ENCODE measurements at places on chromosomes 5 and 9.

DNA sequence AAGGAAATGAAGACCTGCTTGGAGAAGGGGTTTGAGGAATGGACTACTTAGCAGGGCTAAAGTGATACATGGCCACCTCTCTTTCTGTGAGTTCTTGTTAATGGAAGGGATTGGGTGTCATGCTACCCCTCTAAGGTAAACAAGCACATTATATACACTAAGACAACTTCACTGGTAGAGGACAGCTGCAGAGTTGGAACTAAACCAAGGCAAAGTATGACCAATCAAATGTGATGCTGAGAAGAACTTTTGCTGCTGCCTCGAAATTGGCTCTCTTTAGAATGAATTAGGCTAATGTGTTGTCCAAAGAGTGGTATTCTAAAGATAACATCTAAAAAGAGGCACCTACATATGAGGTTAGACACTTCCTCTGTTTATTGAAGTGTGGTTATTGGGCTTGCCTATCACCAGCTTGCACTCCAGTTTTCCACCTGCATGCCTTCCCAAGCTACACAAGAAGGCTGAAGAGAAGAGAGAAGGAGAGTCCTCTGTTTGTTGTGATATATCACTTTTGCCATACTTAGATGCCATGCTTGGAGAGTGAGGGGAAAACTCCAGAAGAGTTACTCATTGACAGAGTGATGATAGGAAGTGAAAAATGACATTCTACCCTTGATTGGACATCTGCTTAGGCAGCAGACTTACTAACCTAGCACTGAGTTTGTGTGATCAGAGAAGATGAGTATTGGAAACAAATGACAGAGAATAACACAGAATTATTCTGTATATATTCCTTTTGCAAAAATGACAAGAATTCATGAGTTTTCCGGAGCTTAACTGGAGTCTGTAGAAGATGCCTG lies 536.1 kb downstream of the ZNF608 start:
- DNase-seq: no peak

DNA sequence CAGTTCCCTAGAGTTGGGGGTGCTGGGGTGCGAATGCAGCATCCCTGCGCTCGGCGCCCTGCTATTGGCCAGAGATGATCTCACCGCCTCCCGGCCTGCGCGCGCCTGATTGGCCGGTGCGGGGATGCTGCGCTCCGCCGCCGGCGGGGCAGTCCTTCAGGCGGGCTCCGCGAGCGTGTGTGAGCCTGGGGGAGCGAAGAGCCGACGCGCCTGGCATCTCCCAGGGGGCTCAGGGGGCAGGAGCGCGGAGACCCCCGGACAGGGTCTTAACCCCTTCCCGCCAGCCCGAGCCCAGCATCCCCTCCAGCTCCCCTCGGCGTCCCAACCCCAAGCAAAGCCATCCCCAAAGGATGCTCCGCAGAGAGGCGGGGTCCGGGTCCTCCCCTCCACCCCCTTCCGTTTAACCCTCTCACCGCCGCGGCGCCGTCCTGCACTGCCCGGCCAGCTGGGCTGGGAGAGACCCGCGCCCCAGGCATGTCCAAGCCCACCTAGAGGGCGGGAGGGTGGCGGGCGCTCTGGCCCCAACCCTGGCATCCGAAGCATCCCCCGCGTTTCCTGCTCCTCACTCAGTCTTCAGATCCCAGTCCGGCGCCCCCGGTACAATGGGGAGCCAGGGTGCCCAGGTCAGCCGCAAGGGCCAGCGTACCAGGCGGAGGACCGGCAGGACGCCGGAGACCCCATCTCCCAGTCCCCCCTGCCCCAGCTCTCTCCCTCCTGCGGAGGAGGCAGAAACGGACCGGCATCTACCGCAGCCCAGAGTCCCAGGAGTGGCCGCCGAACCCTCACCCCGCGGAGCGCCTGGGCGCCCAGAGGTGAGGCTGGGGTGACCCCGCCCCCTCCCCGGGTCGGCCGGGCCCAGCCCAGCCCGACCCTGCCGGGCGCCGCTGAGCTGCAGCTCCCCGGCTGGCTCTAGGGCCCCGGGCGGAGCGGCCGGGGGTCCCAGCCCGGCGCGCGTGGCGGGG lies 19.3 kb upstream of the TOR2A start:
- DNase-seq: no peak

GRCh38 chr5:102249381-102249780 lies 46.7 kb downstream of the SLCO4C1 start:
- DNase-seq: no peak

- DNase-seq: no peak
These were observed 122.8 kb downstream of the ATPSCKMT start for GRCh38 chr5:10126900-10127299.

DNA sequence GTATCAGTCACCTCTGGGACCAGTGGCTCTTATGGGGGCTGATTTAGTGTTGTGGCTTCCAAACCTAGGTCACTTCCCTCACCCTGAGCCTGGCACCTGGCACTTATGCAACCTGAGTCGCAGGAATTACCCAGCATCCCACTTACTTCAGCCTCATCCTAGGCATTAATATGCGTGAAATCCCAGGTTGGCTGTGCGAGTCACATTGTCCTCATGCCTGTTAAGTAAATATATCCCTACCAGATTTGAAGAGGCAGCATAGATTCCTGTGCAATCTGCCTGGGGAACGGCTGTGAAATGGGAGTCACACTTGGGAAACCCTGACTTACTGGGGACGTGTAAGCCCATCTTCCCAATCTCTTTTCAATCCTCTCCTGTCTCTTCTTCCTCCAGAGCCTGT lies 42.7 kb upstream of the AKNA start:
- DNase-seq: no peak

DNA sequence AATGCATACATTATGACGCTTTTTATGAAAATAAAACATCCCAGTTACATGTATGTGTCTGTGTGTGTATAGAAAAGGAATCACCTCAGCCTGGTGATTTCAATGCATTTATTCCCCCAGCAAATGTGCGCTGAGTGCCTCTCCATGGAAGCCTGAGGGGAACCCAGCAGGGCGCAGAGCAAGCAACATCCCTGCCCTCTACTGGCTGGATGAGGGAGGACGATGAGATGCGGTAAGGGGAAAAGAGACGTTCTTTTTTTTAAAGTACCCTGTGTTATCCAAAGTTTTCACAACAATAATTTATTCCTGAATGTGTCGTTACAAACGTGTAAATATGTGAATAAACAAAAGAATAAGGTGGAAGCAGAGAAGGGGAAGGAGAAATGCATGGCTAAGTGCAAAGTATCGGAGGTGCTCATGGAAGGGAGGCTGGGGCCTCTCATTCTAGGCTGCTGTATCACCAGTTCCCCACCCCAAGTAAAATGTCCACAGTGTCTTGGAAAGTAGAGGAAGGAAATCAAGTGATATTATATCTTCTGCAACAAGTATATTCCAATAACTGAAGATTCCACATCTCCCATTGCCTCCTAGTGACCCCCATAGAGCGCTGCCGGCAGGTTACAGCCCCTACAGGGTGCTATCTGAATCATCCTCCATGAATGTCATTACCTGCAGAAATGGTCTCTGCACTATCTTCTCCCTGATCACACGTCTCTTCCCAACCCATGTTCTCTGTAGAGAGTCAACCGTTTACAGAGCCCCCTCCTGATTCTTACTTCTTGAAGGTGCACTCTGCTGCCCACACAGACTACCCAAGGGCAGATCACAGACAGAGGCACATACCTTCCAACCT lies 13.0 kb upstream of the ABLIM3 start:
- no peak for DNase-seq

DNA sequence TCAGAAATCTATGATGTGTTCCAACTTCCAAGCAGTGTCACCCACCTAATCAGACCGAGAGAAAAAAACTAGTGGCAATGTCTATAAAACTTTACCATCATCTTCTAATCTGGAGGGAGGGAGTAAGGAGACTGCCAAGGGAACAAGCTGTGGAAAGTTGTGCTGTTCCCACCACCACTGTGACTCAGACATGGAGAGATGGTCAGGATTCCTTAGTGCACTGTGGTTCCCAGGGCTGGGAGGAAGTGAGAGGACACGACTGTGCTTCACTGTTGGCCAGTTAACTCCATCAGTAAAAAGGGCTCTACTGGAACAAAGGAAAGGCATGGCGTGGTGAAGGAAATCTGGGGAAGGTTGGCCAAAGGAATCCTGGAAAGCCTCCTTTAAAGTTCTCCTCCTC lies 18.8 kb downstream of the TICAM2 start:
- no peak for DNase-seq

- DNase-seq: peak; percentile 7
These were observed 23.4 kb downstream of the CORO2A start for GRCh38 chr9:98168941-98169488.

DNA sequence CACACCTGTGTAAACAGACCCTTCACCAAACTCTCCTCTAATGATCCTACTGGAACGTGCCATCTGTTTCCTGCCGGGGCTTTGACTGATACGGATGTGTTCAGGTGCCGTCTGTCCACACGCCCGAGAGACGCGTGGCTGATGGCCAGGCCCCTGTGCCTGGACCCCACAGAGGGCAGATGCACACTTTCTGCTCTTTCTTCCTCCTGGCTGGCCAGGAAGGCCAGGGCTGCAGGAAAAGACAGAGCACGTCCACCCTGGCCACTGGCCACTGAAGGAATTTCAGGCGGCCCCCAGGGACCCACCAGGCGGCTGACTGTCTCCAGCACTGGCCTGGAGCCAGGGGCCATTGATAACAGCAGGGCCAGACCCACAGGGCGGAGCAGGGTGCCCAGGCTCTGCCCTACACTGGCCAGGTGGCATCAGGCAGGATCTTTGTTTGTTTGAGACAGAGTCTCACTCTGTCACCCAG lies 3.6 kb upstream of the ENG start:
- no peak for DNase-seq

DNA sequence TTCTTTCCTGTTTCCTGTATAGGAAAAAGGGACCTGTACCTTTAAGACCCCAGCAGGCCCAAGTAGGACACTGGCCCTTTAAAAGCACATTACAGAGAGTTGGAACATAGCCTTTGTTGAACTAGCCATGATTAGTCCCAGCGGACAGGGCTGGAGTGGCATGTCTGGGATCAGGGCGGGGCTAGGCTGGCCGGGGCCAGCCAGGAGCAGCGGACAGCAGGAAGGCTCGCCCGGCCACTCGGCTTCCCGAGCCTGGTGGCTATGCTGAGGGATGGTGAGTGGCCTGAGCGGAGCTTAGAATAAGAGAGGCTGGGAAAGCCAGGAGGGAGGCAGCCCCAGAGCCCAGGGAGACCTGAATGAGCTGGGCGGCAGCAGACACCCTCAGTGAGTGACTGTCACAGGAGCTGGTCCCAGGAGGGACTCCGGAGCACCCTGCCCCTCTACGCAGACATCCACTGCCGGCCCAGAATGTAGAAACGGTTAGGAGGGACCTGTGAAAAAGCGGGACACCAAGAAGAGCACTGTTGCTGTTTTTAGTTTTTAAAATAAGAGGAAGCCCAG lies 92.1 kb downstream of the DAB2IP start:
- no peak for DNase-seq

DNA sequence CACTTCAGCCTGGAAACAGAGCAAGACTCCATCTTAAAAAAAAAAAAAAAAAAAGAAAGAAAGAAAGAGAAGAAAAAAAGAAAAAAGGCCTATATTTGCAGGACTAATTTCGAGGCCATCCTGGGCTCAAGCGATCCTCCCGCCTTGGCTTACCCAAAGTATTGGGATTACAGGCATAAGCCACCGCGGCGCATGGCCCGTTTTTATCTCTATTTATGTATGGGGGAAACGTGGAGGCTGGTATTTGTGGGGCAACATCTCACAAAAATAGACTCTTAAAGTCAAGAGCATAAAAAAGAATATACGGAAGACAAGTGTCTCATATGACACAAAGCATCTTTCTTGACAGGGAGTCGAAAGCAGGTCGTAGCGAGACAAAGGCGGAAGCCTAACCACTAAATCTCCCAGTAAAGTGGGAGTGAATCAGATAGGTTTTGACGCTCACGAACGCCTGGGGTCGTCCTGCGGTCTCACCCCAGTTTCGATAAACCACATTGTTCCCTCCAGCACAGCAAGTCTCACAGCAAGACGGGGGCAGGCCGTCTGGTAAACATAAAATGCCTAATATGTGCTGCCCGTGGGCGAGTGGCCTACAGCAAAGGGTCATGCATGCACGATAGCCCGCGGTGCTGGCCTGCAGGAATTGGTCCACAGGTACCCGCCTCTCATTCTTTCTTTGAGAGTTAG lies 1.8 kb upstream of the TRIM41 start:
- DNase-seq: no peak

- no peak for DNase-seq
These were observed 558.9 kb upstream of the KLF4 start for GRCh38 chr9:108048406-108049025.

DNA sequence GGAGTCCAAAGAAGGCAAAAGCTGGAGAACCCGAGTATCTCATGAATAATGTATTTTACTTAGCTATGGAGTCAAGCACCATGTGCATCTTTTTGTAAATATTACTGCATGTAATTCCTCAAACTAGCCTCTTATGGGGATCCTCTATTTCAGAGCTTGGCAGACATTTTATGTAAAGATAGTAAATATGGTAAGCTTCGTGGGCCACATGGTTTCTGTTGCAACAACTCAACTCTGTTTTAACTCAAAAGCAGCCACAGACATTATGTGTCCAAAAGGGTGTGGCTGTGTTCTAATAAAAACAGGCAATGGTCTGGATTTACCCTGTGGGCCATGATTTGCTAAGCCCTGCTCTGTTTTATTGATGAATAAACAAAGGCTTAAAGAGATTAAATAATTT lies 17.3 kb downstream of the DAPK1 start:
- DNase-seq: no peak

DNA sequence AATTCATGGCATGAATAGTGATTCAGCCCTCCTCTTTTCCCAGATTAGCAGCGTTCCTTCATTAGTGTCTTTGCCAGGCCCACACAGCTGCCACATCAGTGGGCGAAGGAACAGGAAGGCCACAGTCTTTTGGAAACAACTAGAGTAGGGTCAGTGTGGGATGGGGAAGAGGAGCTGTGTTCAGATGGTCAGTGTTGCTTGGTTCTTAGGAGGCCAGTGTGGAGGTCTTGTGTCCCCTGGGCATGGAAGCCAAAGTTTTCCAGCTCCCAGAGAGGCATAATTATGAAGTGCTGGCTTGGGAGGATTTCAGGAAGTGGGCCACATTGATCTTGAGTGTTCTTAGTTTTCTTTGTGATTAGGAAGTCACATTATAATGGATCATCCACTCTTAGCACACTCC lies 269.6 kb downstream of the PSAT1 start:
- no peak for DNase-seq

- DNase-seq: no peak
These were observed 15.2 kb downstream of the HK3 start for GRCh38 chr5:176883700-176884570.

GRCh38 chr9:122223435-122223834 lies 5.3 kb downstream of the LHX6 start:
- no peak for DNase-seq

- DNase-seq: no peak
These were observed 37.6 kb downstream of the ANKRD33B start for GRCh38 chr5:10601246-10602030.

DNA sequence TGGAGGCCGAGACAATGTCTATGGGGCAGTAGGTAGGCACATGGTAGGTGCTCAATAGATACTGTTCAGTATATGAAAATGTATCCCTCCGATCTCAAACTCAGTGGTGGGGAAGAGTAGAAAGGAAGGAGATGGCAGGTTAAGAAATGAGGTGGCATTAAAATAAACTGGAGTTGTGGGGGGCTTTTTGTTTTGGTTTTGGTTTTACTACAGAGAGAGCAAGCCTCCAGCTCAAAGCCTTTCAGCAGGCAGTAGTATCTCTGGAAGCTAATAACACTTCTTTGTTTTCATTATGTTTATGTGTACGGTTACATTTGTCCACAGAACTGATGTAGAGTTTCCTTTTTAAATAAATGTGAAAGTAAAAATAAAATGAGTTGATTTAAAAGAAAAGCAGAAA lies 8.6 kb downstream of the MFAP3 start:
- DNase-seq: no peak

- DNase-seq: no peak
These were observed 155.9 kb downstream of the MAT2B start for GRCh38 chr5:163661360-163661759.

GRCh38 chr5:107289030-107289714 lies 381.6 kb downstream of the EFNA5 start:
- DNase-seq: no peak

All from stimulated activated CD4-positive, alpha-beta T cell treated with anti-CD3 and anti-CD28 coated beads, Interleukin-1b, Interleukin-23, amount 100 ng/mL, for 48 hours (primary cell).